Stimulated activated CD8-positive, alpha-beta memory T cell treated with anti-CD3 and anti-CD28 coated beads, Interleukin-7, amount 100 ng/mL, for 1 hour (primary cell): ENCODE measurements at places on chromosomes 3 and 15.

DNA sequence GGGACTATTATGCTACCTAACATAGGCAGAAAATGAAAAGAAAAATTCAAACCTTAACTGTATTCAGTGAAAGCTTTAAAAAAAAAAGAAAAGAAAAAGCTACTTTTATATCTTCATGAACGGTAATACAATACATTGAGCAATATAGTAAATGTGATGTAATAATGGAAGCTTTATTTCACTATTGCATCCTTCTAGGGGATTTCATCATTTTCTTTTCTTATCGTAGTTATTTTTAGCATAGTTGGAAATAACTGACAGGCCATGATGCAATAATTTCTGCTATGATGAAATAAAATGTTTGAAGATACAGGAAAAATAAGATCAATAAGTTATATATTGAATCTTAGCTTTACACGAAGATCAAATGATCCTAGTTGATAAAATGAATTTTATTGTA is 40.3 kb upstream of the ZCWPW2 start:
- no peak for DNase-seq

DNA sequence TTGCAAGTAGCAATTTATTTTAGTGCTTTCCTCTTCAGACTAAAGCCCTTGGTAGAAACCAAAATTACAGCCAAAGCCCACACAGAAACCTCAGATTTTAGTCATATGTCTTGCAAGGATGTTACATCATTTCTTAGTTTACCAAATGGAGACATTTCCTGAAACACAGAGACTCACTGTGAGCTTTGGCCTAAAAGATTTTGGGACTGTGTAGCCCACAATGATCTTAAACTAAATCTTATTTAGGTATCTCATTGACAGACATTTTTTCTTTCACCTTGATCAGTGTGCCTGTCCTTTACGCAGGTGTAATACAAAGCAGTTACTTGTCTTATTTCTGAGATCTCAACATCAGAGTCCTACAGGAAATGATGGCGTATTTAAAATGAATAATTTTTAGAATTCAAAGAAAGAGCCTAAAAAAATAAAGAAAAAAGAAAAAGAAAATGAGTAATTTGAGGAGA is 27.8 kb upstream of the AP4E1 start:
- DNase-seq: no peak

GRCh38 chr3:151460774-151461450 is at the start of gene IGSF10:
Gene IGSF10 (minus strand): TSS chr3:151461061. CDS start chr3:151458709, 2,352 bp downstream.
- DNase-seq: no peak

- DNase-seq: no peak
Observed at GRCh38 chr3:12097971-12098370, 60.7 kb downstream of the TIMP4 start.

- no peak for DNase-seq
Observed at GRCh38 chr15:47496343-47497185, 220.7 kb upstream of the SEMA6D start.

DNA sequence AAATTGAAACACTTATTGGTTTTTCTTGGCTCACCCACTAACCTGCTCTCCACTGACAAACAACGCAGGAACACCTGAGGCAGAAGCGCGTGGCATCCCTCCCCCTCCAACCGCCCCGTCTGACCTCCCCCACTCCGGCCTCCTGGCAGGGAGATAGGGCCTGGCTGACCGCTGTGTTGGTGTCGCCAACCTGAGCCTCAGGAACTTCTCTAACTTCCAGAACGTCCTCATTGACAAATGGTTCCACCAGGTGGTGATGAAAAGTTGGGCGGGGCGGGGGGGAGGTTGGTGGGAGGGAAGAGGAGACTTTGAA is 22.8 kb downstream of the IL17RD start:
- DNase-seq: no peak

DNA sequence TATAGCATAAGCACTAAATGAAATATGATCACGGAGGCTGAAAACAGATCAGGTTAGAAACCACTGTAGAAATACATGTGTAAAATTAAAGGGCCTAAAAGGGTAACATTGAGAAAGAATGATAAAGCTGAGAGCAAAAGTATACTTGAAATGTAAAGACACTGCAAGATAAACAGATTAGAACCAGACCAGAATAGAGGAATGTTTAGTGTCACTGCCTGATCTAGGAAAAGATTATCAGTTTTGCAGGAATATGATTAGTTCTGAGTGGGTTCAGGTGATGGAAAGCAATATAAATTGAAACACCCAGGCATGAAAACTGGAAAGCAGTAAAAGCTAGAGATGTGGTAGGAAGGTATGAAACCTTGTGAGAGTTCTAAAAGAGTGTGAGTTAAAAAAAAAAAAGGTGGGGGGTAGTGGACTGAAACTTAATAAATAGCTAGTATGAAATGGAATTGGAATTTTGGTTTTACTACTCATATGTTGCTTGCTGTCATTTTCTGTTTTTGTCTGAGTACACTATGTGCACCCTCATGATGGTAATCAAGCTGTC is 16.0 kb upstream of the C3orf38 start:
- DNase-seq: no peak
